AG08396 (cell line): ENCODE measurements at places on chromosomes 7 and 10.

GRCh38 chr10:48300556-48300955 is 5.9 kb upstream of the MAPK8 start:
- no peak for DNase-seq

- DNase-seq, result no peak
These were observed 10.9 kb upstream of the OCM start for GRCh38 chr7:5869691-5870090.

DNA sequence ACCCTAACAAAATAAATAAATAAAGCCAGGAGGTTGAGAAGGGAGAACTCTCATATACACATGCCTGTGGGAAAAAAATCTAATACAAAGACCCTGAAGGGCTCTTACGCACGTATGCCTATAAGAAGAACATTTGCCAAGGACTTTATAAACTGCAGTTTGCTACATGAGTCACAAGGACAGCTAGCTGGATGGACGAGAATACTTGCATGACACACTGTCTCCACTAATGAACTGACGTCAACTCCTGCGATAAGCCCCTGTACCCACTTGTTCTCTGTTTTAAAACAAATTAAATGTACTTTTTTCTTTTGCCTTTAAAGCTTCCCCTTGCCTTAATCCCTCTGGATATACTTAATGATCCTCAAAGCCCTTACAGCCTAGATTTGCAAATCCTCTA is 374.6 kb upstream of the GHITM start:
- DNase-seq, result no peak

GRCh38 chr7:157284229-157285014 is 52.4 kb upstream of the DNAJB6 start:
- no peak for DNase-seq

- no peak for DNase-seq
These were observed 1.3 kb downstream of the HOXA7 start for GRCh38 chr7:27154901-27155815.

GRCh38 chr7:155515318-155515717 is 31.0 kb downstream of the CNPY1 start:
- DNase-seq, result no peak

- no peak for DNase-seq
These were observed 171.4 kb upstream of the HABP2 start for GRCh38 chr10:113381416-113381815.

DNA sequence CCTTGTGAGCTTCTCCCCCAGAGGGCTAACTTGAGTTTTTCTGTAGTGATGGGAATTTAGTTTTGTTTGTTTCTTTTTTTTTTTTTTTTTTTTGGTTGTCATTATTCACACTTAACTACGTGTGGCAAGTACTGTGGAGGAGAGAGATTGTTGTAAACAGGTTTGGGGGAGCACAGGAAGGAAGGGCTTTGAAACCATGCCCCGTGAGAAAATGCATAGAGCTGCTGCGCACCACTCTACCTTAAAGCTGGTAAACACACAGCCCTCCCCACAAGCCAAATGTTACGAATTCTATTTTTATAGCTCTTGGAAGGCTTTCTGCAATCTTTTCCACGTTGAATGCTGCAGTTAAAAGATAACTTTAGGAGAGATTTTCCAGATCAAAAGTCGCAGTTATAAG is 76.2 kb downstream of the ZNF22 start:
- no peak for DNase-seq

- DNase-seq, result no peak
These were observed 185.3 kb downstream of the WDR11 start for GRCh38 chr10:121036431-121036830.
